ENCODE measurements at places on chromosomes 12 and 14. TPM values are rescaled to one million over a fixed set of nuclear protein-coding genes. Genes with fewer than 3 reads are reported as not detected.

Gene B3GNT4
- not detected for total RNA-seq

Gene FBLN5
- total RNA-seq, result not detected

Gene TMEM121
- total RNA-seq, result 0.98 TPM

Gene MFAP5
- total RNA-seq, result not detected

Gene LTB4R
- total RNA-seq, result 0.48 TPM

Gene CFAP251
- total RNA-seq, result 1.5 TPM

- no peak for DNase-seq
Measured at GRCh38 chr12:946212-946611, 3.3 kb downstream of the RAD52 start.

GRCh38 chr12:124469193-124469888, 98.1 kb downstream of the NCOR2 start:
- no peak for DNase-seq

- no peak for DNase-seq
Measured at GRCh38 chr12:46351138-46351537, 21.4 kb downstream of the SLC38A2 start.

GRCh38 chr12:44852483-44852882, 23.6 kb downstream of the NELL2 start:
- DNase-seq, result no peak

GRCh38 chr12:91603060-91603459, 420.4 kb upstream of the DCN start:
- DNase-seq, result no peak

DNA sequence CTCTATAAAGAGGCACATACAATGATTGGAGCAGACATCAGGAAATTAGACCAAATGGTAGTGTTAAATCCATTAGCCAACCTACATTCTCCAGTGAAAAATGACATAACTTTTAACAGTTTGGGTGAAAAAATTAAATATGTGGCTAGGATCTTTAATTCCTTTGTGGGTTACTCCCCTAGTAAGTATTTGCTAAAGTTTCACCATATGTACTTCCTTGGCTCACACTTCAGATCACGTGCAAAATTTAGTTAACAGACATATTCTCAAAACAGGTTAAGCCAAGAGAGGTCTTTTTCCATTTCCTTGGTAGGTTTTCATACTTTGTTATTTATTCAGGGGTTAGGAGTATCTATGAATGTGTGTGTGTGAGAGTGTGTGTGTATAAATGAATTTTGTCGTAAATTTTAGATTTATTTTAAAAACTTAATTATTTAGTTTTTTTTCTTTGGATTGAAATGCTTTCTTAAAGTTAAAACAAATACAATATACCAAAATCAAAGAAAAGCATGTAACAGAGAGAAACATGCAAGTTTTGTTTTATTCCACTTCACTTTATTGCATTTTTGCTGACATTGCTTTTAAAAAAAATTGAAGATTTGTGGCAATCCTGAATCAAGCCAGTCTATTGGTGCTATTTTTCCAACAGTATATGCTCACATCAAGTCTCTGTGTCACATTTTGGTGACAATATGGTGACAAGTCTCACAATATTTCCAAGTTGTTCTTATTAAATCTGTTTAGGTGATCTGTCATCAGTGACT, 258.7 kb downstream of the FLRT2 start:
- DNase-seq, result no peak

Data from RPMI7951 (cell line).